Activated CD8-positive, alpha-beta T cell treated with anti-CD3 and anti-CD28 coated beads, Interleukin-2, amount 10 ng/mL, durations not matched to agents 7 days and 5 days (primary cell): ENCODE measurements at places on chromosomes 6 and 20.

- no peak for DNase-seq
- peaks cover 55% of the 10 kb centered on the region for H3K36me3 ChIP-seq
- no peak overlapping the region for H3K27ac ChIP-seq
- peaks cover 38% of the 10 kb centered on the region for H3K4me1 ChIP-seq
Observed at GRCh38 chr6:130127195-130127594, 95.6 kb downstream of the SAMD3 start.

DNA sequence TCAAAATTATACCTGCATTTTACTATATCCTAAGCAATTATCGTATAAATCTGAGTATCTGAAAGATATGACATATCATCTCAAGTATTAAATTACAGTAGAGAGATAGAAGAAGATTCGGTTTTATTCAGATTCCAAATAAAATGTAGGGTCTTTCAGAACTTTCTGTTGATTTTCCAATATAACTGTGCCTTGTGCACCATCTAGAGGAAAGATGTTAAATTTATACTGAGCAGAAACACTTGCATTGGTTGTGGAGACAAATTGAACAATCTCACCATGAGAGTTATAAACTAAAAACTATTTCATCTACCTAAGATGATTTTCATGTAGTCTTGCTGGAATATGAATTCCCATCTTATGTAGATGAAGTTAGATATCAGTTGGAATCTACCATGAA lies 26.8 kb upstream of the HSF2 start:
- no peak for DNase-seq
- H3K4me3 ChIP-seq = no peak overlapping the region
- H3K27me3 ChIP-seq = peaks cover 28% of the 10 kb centered on the region
- H3K4me1 ChIP-seq = no peaks in the 10 kb centered on the region

DNA sequence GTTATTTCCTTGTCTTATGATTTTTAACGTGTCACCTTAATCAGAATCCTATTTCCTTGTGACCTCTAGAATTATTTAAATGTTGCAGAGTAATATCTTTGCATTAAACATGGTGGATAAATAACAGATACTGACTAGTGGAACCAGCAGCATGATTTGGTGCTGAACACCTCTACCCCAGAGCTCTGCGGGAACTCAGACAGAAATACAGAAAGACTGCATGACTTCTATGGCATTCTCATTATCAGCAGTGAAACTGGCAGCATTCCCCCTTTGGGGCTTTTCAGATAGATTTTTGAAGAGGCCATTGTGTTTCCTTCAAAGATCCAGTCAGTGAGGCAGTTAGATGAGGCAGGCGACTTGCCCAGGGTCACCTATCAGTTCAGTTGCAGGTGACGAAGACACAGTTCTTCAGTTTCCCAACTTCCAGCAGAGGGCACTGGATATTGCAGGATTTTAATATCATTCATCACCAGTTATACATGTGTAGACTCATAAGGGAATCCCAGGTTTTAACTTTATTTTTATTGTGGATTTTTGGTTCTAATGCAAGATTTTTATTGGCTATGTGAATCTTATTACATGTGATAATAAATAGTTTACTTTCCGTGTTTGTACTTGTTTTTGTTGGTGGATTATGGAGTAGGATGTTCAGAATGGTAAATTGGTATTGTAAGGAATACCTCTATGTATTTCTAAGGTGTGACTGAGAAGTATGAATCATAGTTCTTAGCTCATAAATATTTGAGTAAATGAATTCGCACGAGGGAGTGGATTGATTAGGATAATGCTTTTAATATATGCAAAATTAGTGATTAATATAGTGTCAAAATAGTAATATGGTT lies 81.3 kb downstream of the AFDN start:
- no peak overlapping the region for H3K4me3 ChIP-seq
- DNase-seq = no peak
- H3K27ac ChIP-seq = no peak overlapping the region

GRCh38 chr6:148657048-148657447 lies 89.8 kb upstream of the UST start:
- no peak overlapping the region for H3K4me3 ChIP-seq
- no peak for DNase-seq
- H3K27me3 ChIP-seq = peaks cover 11% of the 10 kb centered on the region
- no peaks in the 10 kb centered on the region for H3K4me1 ChIP-seq
- peaks cover 3% of the 10 kb centered on the region for H3K36me3 ChIP-seq

GRCh38 chr6:74283532-74283931 lies 587.5 kb downstream of the CD109 start:
- H3K36me3 ChIP-seq = no peaks in the 10 kb centered on the region
- H3K27ac ChIP-seq = no peak overlapping the region
- H3K4me3 ChIP-seq = no peak overlapping the region
- no peaks in the 10 kb centered on the region for H3K27me3 ChIP-seq

GRCh38 chr6:127119102-127120022 lies 891 bp downstream of the RSPO3 start:
- H3K4me3 ChIP-seq = peak overlapping the region; percentile 70
- no peak overlapping the region for H3K27ac ChIP-seq
- peaks cover 23% of the 10 kb centered on the region for H3K4me1 ChIP-seq
- no peaks in the 10 kb centered on the region for H3K36me3 ChIP-seq
- DNase-seq = peak; percentile 29

GRCh38 chr6:89853068-89853467 lies 23.4 kb downstream of the CASP8AP2 start:
- H3K4me3 ChIP-seq = no peak overlapping the region
- peaks cover 63% of the 10 kb centered on the region for H3K36me3 ChIP-seq
- H3K27me3 ChIP-seq = no peaks in the 10 kb centered on the region
- H3K4me1 ChIP-seq = peaks cover 7% of the 10 kb centered on the region
- H3K27ac ChIP-seq = no peak overlapping the region
- DNase-seq = no peak
